Stimulated activated CD4-positive, alpha-beta T cell treated with anti-CD3 and anti-CD28 coated beads, Interleukin-15, amount 100 ng/mL, for 48 hours (primary cell): ENCODE measurements at places on chromosomes 11 and 22.
A peak's percentile ranks its signal among the peaks of the same experiment; 100 is the strongest.

DNA sequence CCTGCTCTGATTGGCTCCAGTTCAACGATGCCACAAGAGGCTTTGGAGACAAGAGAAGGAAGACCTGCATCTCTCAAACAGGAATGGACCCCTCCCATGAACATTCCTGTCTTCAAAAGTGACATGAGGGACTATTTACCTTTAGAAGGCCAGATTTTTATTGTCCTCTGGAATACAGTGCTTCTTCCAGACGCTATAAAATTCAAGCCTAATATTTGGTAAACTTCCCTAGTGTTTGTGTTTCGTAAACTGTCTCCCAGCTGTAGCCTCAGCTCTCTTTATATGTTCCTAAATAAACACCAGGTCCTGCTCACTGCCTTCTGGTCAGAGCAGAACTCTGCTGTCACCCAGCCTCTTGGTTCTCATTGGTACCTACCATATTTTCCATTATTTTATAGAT lies 157.8 kb downstream of the CCDC34 start:
- no peak for DNase-seq

DNA sequence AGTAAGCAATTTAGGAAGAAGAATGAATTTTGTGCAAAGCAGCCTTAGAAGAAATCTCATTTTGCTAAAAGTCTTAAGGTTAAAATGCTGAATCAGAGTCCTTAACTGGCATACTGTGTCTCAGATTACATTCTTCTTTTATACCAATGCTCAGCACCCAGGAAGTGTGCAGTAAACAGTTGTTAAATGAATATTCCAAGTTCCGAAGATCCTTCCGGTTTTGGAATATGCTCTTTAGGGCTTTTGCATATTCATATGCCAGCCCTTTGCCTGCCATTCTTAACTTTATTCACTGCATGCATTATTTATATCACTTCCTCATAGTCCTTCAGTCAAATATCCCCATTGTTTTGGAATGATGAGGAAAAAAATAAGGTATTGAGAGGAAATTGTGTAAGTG lies 242.0 kb downstream of the DDX10 start:
- DNase-seq, result no peak

- DNase-seq, result no peak
Observed at GRCh38 chr22:30665266-30665665, 2.4 kb downstream of the DUSP18 start.

DNA sequence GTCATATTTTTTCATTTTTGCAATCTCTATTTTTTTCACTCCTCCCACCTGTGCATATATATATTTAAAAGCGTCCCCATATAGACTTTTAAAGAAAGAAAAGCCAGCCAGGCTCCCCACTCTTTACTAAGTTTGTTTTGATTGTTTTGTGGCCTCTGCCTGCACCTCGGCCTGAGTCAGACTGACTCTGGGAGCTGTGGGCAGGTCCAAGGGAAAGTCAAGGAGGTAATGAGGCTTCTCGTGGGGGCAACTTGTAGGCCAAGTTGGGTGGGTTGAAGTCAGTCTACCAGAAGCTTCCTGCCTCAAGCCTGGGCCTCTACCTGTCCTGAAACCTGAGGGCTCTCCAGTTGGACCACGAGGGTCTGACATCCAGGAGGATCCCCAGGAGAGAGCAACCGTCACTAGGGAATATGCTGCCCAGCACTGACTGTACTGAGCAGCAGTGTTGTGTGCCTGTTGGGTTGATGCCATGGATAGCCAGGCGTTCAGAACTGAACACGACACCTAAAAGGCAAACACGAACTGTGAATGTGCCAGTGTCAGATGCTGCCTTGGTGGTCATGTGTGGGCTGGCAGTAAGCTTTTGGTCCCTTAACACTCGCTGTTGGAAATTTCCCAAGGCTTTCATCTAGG lies 58.8 kb downstream of the BMAL1 start:
- DNase-seq, result no peak

GRCh38 chr11:5783255-5783654 lies at the start of gene OR52N5:
Gene OR52N5, minus strand, starts transcription at chr11:5783355. Its CDS starts 4,721 bp downstream, at chr11:5778634.
- DNase-seq, result no peak

GRCh38 chr11:43366677-43367076 lies 8.0 kb downstream of the TTC17 start:
- DNase-seq, result no peak

- DNase-seq, result no peak
Observed at GRCh38 chr22:29524442-29525191, 28.9 kb downstream of the THOC5 start.

GRCh38 chr11:131888230-131888855 lies 517.9 kb downstream of the NTM start:
- no peak for DNase-seq

- DNase-seq, result no peak
Observed at GRCh38 chr11:30358536-30358935, 35.6 kb downstream of the ARL14EP start.

DNA sequence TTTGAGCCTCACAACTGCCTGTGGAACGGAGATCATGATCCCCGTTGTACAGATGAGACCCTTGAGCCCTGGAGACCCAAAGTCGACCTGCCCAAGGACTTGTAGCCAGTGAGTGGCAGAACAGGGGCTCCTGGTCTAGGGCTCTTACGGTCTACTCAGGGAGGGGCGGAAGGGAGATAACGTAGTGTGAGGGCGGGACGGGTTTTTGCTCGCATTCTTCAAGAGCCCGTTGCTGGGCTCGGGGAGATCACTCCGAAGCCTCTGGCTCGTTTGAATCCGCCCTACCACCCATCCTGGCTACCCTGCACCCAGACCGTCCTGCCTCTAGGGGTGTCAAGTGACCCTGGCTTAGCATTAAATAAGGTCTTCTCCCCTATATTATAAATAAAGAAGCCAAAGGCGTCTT lies 639 bp downstream of the CRY2 start:
- DNase-seq, result peak; percentile 13

GRCh38 chr11:81967242-81967641 lies 766.4 kb downstream of the FAM181B start:
- no peak for DNase-seq

DNA sequence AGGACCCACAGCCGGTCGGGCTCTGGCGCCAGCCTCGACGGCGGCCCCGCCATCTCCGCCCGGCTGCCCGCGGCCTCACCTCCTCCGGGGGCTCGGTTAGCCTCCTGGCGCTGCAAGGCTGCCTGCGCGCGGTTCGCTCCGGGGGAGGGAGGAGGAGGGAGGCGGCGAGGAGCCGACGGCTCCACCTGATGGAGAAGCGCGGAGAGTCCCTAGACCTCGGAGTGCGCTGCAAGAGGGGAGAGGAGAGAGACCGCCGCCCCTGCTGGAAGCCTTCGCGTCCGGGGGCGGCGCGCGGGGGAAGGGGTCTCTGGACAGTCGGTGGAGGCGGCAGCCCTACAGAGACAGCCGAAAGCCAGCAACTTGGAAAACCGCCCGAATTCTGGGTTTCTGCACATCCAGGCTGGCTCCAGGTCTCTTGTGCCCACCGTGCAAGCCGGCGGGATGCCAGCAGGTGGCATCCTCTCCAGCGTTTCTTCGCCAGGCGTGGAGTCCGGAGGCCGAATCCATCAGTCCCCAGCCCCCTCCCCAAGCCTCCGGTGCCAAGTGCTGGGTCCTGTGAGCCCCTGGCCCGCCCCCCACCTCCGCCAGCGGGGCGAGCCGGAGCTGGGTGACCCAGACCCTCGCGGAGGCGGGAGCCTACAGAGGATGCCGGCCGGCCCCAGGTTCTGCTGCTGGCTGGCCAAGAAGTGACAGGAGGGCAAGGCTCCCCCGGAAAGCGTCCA lies 2.9 kb upstream of the KIRREL3 start:
- DNase-seq, result no peak

DNA sequence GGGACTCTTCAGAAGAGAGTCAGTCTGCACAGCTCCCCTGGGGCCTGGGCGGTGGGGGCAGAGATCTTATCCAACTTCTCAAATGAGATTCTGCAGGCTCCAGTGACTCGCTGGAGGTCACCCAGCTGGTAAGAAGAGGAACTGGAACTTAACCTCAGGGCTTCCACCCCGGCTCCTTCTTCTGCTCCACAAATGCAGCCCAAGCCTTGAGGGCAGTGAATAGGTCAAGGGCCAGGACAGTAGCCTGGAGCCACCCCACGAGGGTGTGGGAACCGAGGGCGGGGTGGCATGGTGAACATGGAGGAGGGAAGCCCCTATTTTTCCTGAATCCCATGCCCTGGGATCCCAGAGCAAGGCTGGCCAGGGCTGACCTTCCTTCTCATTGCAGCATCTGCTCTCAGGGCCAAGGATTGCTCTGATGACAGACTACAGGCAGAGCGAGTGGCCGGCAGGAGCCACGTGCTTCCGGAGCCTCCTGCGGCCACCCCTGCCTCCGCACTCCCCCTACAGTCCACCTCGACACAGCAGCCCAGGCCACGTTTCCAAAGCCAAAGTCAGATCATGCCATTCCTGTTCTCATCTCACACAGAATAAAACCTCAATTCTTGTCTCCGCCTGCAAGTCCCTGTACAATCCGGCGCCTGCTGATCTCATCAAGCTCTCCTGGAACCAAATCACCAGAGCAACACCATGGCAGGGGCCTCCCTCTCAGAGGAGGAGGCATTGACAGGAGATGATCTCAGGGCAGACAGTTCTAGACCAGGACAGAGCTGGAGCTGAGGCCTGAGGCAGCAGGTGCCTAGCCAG lies 21.1 kb upstream of the UPK3A start:
- DNase-seq, result no peak

- no peak for DNase-seq
Observed at GRCh38 chr11:59195586-59195985, 17.1 kb downstream of the MPEG1 start.

- peak; percentile 58 for DNase-seq
Observed at GRCh38 chr11:118914178-118914918, 11.4 kb downstream of the BCL9L start.

DNA sequence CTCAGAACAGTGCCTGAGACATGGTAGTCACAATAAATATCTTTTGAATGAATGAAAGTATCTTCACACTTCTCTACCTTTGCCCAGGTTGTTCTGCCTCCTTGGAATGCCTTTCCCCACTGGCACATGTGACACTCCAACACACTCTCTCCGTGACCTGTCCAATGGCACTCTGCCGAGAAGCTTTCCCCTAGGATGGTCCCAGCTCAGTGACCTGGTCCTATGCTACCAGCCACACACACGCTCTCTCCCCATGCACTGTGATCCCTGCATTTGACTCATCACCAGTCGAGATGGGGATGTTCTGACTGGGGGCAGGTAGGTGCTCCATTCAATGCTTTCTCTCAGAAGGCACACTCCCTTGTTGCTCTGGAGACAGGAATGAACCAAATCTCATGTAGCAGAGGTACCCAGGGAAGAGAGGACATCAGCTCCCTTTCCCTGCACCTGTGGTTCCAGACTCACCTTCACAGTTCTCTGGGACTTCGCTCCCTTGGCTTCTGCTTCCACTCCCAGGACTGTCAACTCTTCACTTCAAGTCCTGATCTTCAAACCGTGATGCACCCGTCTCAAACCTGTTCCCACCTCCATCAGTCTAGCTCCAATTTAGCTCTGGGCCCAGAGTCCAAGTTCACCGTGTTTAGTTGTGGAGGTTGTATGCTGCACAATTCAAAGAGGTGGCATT lies 30.7 kb upstream of the LMO1 start:
- no peak for DNase-seq

DNA sequence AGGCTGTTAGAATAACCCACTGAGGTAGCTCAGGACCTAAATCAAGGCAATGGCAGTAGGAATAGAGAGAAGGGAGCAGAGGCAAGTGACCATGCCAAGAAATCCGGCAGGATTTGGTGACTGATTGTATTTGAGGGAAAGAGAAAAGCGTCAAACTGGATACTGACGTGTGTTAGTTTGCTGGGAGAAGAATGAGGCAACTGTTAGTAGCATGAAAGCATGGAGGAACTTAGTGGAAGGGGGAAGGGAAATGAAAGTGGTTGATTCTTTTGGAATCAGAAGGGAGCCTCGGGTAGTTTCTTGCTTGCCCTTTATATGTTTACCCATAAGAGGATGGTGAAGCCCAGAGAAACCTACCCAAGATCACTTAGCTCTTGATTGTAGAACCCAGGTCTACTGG lies 8.3 kb downstream of the PPFIBP2 start:
- DNase-seq, result no peak

DNA sequence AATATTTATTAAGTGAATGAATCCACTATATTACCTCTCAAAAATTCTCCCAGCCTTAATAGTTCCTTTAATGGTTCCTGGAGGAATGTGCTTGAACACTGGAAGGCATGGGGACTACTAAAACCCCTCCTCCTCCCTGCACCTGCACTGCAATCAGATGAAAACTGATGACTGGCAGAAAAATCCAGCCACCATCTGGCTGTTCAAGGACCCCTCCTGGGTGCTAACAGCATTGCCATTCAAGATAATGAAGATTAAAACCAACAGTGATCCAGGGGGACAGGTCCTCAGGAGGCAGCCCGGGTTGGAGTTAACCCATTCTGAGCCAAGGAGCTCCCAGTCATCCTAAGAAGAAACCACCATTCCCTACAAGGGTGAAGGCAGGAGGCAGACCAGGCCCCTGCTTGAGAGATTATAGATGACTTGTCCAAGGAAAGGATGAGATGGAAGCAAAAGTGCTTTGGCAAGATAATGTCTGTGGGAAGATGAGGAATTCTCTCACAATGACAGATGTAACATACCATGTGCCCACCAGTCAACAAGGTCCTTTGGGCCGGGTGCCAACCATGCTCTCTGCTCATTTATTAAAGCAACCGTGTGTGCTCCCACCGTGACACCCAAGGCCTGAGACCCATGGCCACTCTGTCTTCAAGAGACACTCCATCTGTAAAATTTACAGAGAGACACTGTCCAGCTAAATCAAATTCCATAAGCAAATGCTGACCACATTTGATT lies 90.6 kb downstream of the LARGE1 start:
- DNase-seq, result no peak

DNA sequence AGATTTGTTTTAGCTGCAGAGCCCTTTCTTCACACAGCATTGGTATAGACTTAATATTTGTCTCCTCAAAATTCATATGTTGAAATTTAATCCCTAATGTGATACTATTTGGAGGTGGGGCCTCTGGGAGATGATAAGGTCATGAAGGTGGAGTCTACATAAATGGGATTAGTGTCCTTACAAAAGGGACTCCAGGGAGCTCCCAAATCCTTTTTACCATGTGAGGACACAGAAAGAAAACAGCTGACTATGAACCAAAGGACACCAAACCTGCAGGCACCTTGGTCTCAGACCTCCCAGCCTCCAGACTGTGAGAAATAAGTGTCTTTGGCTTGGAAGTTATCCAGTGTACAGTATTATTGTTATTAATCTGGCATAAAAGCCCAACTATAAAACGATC lies 10.2 kb downstream of the SLC35F2 start:
- no peak for DNase-seq

DNA sequence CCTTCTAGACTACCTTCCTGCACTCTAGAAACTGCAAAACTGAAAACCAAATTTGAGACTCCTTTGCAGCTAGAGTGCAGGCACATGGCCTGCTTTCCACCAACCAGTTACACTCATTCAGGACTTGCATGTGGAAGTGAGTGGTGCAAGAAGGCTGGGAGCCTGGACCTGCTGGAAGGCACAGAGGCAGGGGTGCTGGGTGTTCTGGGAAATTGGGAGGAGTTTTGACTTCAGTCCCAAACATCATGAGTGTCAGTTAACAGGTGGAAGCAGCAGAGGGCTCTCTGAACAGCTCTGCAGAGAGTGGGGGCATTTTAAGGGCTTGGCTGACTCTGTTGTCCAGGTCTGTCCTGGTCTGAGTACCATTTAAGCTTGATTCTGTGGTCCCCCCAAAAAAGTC lies 49.3 kb upstream of the SYT13 start:
- DNase-seq, result no peak
